Stimulated activated CD4-positive, alpha-beta T cell treated with anti-CD3 and anti-CD28 coated beads, TNF-alpha, amount 100 ng/mL, for 48 hours (primary cell): ENCODE measurements at places on chromosomes 12 and 14.

GRCh38 chr14:58752289-58752688 lies 114.5 kb downstream of the DACT1 start:
- DNase-seq = no peak

DNA sequence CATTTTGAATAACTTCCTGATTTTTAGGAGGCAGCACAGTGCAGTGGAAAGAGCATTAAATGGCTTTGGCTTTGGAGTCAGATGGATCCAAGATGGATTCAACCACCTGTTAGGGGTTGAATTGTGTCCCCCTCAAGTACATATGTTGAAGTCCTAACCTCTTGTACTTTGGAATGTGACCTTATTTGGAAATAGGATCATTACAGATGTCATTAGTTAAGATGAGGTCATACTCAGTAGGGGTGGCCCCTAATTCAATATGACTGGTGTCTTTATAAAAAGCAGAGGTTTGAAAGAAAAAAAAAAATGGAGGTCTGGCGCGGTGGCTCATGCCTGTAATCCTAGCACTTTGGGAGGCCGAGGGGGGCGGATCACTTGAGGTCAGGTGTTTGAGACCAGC lies 18.8 kb downstream of the ATP5MC2 start:
- DNase-seq = no peak

DNA sequence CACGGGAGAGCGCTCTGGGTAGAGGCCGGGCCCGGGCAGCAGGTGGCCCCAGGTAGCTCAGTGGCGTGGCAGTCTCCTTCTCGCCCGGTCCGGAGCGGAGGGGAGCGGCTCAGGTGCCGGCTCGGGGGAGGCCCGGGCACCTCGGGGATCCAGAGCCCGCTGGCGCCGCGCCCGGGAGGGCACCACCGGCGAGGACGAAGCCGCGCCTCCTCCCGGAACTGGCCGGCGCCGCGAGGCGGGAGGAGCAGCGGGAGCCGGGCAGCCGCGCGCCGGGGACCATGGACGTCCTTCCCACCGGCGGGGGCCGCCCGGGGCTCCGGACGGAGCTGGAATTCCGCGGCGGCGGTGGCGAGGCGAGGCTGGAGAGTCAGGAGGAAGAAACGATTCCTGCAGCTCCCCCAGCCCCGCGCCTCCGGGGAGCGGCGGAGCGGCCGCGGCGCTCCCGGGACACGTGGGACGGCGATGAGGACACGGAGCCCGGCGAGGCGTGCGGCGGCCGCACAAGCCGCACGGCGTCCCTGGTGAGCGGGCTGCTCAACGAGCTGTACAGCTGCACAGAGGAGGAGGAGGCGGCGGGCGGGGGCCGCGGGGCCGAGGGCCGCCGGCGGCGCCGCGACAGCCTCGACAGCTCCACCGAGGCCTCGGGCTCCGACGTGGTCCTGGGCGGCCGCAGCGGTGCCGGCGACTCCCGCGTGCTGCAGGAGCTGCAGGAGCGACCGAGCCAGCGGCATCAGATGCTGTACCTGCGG lies 21.5 kb upstream of the GNS start:
- no peak for DNase-seq

DNA sequence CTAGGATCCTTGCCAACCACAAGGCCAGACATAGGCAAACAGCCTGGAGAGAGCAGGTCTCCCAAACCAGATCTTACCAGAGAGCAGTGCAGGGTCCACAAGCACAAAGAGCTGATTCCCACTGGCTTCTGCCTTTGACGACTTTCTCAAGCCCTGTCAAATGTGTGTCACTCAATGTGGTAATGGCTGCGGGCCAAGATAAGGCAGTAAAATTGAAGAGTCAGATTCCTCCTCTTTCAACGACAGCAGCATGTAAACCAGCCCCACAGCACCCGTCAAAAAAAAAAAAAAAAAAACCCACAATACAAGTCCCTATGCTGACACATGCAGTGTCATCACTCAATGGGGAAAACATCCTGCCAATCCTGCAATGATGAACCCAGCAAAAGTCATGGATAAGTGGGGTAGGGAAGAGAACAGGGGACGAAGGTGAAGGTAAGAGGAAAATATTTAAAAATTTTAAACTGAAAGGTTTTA lies at the start of gene STON2:
TSS of gene STON2 (minus strand) at position 123 of the 477 bp plus-strand sequence. CDS start 1,942 bp downstream, outside the sequence.
- DNase-seq = peak; percentile 9

- DNase-seq = no peak
Measured at GRCh38 chr14:90319173-90319572, 12.6 kb downstream of the NRDE2 start.

- DNase-seq = no peak
Measured at GRCh38 chr12:55875704-55876467, 33.1 kb upstream of the MMP19 start.

- no peak for DNase-seq
Measured at GRCh38 chr12:10759657-10760056, 36.5 kb upstream of the YBX3 start.

DNA sequence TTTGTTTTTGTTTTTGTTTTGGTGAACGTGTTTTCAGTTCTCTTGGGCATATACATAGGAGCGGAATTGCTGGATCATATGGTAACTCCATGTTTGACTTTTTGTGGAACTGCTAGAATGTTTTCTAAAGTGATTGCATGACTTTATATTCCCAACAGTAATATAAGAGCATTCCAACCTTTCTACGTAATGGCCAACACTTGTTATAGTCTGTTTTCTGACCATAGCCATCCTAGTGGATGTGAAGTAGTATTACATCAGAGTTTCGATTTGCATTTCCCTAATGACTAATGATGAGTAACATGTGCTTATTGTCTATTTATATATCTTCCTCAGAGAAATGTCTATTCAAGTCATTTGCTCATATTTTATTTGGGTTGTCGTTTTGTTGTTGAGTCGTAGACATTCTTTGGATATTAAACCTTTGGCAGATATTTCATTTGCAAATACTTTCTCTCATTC lies 268.7 kb downstream of the AEBP2 start:
- DNase-seq = no peak

DNA sequence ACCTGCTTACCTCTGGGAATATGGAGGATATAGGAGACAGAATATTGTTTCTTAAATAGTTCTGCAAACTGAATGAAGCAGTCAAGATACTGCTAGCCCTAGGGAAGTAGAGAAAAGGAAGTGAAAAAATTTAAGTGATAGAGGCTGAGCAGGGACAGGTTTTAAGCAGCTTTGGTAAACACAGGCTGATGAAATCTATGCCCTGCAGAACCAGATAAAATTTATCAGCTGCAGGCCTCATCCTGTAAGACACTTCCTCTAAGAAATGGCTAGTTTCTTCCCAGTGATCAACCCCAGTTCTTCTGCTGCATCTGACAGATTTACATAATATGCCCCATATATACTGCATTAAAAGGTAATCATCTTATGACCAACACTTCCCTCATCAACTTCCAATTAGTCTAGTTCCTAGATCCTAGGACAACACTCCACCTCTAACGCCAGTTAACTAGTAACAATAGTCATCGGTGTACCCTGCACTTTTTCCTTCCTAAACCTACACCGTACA lies 1.3 kb upstream of the ESYT1 start:
- no peak for DNase-seq
